ENCODE measurements at places on chromosomes 7 and 10. TPM values are rescaled to one million over a fixed set of nuclear protein-coding genes. Genes with fewer than 3 reads are reported as not detected.

DNA sequence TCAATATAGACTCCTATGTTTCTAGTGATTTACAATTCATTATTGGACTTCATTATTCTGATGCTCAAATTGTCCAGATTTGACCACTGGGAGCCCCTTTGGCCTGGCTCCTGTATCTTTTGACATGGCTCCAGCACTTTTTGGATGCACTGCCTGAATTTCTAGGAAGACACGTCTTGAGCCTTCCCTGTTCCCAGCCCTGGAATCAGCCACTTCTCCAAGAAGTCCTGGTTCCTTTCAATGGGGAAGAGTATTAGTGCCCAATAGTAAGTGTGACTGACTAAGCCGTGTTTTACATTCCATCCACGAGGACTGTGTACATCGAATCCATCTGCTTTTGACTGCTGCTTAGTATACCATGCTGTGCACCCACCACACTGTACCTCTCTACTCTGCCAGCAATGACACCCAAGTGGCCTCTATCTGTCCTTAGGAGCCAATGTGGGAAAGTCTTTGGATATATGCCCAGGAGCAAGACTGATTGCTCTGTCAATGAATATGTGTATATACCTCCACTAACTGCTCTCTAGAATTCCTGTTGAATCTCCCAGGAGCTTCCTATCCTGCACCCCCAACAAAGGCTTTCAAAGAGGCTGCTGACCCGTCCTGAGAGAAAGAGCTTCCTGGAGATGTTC lies 23.2 kb upstream of the NPFFR1 start:
- DNase-seq, result no peak

Gene KIFBP
- 18.5 TPM for total RNA-seq

DNA sequence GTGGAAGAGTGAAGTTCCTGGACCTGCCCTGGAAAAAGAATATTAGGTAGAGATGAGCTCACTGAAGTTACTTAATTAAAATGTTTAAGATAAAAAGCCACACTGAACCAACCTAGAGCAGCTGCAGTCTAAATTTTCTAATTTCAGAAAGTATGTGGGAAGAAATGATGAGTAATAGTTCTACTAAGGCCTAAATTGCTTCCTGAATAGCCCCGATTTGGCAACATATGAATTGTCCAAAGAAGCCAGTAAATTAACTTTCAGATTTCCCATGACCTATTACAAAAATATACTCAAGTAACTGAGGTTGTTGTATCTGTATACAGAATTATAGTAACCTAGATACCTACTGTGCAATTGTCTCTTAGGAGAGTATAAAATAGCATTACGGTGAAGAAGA lies 312.6 kb downstream of the IPMK start:
- no peak for DNase-seq

DNA sequence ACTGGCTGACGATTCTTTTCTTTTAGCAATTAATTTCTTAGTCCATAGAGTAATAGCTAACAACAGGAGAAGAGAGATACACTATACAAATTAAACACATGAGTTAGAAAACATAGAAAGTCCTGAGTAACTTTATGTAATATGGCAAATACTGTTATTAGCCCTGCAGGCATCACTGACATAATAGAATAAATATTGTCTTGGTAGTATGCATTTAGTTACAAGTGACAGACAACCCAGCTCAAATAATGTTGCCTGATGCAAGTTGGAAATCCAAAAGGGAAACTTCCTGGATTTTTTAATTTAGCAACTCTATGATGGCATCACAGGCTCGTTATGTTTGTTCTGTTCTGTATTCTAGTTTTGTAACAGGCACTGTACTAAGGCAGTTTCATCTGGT lies 95.1 kb downstream of the DKK1 start:
- no peak for DNase-seq

- no peak for DNase-seq
Observed at GRCh38 chr7:121500360-121501058, 104.4 kb upstream of the FAM3C start.

DNA sequence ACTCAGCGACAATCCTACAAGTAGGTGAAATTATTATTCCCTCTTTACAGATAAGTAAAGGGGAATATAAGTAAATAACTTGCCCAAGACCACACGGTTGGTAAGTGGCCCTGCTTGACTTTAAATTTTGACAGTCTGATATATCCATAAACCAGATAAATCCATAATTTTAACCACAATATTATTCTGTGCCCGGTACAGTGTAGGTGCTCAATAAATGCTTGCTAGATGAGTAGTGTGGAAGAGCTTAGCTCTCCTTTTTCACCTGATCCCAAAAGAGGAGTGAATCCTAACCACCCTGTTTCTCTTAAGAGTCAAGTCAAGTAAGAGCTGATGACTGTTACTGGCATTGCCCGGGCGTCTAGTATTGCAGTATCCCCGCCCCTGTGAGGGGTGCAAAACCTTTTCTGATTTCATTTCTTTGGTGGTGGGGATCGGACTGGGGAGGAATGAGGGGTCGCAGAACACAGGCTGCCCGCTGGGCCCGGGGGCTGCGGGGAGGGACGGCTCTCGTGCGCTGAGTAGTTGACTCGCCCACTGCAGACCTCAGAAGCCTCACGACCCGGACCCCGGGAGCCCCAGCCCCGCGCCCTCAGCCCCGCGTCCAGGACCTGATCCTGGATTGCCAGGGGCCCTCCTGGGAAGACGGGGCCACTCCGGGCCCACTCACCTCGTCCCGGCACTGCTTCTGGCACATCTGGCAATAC lies 490 bp downstream of the KIN start:
- no peak for DNase-seq

Gene FGL2
- 2.9 TPM for total RNA-seq

Gene OPN4
- total RNA-seq, result not detected

DNA sequence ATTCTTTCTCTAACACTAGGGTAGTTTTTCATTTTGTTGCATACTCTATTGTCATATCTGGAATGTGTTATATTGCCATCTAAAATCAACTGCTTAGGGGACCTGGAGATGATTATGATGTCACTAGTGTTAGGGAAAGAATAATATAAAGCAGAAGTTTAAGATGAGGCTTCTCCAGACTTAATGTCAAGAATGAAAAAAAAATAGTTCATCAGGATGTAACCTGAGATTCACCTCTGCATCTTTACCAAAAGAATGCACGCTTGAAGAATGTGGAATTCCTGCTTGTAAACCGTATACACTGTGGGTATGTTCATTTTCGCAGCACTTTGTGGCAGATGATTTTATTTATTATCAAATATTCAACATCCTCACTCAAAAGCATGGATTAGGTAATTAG lies 184.6 kb downstream of the ST7 start:
- no peak for DNase-seq

DNA sequence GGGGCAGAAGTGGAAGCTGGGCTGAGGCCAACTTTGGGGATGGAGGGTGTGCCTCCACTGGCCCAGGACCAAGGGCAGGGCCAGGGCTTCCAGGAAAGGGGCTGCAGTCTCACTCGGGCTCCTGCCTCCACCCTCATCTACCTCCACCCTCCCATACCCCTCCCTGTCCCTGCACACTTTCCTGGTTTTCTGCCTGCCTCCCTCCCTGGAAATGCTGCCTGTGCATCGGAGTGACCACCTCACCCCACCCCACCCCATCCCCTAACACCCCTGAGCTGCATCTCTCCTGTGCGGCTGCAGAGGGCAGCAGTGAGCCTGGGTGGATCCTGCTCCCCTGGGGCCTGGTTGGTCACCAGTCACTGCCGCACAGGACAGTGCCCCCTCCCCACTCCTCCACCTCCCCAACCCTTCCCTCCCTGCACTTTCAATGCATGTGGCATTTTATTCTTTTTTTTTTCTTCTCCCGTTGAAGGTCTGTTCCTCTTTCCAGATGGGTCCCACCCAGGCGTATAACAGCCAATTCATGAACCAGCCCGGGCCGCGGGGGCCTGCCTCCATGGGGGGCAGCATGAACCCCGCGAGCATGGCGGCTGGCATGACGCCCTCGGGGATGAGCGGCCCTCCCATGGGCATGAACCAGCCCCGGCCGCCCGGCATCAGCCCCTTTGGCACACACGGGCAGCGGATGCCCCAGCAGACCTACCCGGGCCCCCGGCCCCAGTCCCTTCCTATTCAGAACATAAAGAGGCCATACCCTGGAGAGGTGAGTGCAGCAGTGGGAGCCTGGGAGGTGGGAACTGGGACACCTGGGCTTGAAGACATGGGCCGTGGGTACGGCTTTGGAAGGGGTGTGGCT lies 54.1 kb upstream of the PPIF start:
- DNase-seq, result peak; percentile 10

DNA sequence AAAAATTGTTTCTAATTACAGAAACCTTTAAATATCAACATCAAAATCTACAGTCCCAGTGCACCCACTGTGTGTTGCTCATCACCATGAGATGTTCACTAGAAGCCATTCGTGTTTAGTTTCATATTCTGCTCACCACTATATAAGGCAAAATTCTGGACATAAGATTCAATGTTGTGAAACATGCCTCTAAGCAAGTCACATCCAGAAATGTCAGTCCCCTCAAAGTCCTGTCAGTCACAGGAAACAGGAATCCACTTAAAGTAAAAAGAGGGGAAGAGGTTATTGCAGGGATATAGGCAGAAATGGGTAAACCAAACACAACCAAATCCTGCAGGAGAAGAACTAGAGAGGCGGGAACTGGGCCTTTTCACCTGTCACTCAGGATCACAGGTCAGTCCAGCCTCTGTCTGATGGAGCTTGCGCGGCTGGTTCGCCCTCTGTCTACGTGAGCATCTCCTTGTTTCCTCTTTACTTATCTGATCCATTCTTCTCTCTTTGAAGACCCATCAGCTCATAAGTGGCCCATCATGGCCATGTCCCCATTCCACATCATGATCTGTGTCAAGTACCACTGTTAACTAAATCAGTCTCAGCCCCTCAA lies 58.4 kb downstream of the MYPN start:
- no peak for DNase-seq

DNA sequence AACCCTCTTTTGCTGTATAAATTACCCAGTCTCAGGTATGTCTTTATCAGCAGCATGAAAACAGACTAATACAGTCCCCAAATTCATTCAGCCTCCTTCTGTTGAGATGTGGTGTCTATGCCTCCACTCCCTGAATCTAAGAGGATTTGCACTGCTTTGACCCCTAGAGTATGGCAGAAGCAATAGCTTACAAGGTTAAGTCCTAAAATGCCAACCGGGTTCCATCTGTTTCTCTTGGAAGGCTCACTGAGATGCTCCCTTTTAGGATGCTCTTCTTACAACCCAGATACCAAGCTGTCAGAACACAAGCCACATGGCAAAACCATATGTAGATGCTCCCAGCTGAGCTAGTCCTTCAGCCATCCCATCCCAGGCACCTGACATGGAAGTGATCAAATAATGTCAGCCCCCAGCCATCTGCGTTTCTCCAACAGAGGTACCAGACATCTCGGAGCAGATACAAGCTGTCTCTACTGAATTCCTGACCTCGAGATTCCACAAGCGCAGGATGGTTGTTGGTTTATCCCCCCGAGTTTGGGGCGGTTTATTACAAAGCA lies 20.2 kb downstream of the CALN1 start:
- DNase-seq, result no peak

GRCh38 chr10:13693783-13694700 lies 107.3 kb downstream of the PRPF18 start:
- DNase-seq, result no peak

Gene SHTN1
- total RNA-seq, result 0.83 TPM

Gene WDFY4
- total RNA-seq, result 1.00 TPM

Gene HOXA5
- not detected for total RNA-seq

GRCh38 chr10:11668847-11669610 lies 57.6 kb upstream of the USP6NL start:
- DNase-seq, result no peak

DNA sequence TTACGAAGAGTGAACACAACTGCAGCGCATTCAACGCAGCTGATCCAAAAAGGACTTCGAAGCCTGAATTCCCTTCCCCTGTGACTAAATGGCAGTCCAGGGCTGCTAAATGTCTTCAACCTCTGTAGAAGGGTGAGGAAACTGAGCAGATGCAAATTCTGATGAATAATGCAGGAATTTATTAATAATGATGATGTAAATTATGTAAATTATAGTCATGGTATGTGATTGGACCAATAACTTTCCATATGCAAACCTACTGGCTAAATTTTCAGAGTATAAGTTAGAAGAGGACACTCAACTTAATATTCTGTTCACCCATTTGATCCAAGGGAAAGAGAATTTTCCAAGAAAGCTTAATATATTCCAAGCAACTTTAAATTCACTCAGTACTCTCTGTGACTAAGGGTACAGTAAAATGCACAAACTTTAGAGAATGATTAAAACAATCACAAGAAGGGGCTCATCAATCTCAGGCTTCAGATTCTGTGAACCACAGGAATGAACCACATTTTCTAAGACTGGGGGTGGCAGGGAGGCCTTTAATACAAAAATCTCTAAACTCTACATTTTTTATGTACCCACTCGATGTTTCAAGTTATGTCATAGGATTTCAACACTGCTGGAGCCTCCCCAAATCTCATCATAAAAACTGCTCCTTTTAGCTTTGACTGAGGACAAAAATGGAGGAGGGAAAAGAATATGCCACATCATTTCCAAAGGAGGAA lies 3.5 kb downstream of the FGFR2 start:
- no peak for DNase-seq

- DNase-seq, result no peak
Observed at GRCh38 chr10:43360086-43360485, 11.3 kb upstream of the FXYD4 start.

DNA sequence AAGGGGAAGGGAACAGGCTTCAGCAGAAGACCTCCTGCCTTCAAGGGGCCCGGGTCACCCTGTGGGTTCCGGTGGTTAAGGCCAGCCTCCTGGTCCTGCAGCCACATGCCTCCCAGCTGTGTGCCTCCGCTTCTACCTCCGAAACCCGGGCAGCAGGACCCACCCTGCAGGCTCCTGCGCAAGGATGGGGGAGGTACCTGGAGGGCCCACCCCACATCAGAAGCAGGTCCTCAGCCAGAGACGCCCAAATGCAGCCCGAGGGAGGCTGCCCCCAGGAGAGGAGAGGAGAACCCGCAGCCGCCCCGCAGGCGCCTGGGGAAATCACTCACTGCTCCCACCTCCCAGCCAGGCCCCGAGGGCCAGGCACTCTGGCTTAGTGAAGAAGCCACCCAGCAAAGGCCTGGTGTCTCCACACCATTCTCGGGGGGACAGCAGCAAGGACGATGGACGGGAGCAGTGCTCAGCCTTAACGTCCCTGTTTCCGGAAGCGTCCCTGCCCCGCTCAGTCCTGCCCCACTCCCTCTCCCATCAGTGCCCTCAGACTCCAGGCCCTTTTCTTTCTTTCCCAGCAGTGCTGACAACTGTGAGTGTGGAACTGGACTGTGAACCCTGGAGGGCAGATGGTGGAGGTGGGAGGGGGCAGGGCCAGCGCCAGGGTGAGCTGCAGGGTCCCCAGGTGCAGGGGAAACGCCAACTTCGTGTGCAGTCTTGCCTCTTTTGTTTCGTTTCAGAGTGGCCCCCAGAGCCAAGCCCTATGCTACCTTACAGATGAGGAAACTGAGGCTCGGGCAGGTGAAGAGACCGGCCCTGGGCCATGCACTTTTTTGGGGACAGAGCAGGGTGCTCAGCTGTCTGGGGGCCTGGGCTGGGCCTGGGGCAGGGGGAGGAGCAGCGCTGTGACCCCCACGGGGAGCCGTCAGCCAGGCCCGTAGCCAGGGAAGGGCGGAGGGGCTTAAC lies 138.0 kb downstream of the FAM53B start:
- no peak for DNase-seq
